BE2C (cell line): ENCODE measurements at places on chromosomes 7 and 10.
A peak's percentile ranks its signal among the peaks of the same experiment; 100 is the strongest.

- DNase-seq = no peak
Measured at GRCh38 chr10:19195698-19196097, 147.1 kb downstream of the MALRD1 start.

GRCh38 chr7:51113560-51113959, 203.0 kb downstream of the COBL start:
- no peak for DNase-seq

DNA sequence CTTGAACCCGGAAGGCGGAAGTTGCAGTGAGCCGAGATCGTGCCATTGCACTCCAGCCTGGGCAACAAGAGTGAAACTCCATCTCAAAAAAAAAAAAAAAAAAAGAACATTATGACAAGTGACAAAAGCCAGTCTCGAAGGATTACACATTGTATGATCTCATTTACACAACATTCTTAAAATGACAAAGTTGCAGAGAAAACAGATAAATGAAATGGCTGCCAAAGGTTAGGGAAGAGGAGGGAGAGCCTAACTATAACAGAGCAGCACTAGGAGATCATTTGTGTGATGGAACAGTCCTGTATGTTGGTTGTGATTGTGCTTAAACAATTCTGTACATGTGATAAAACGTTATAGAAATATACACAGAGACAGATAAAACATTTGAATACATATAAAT, 16.2 kb upstream of the CPVL start:
- DNase-seq = no peak

DNA sequence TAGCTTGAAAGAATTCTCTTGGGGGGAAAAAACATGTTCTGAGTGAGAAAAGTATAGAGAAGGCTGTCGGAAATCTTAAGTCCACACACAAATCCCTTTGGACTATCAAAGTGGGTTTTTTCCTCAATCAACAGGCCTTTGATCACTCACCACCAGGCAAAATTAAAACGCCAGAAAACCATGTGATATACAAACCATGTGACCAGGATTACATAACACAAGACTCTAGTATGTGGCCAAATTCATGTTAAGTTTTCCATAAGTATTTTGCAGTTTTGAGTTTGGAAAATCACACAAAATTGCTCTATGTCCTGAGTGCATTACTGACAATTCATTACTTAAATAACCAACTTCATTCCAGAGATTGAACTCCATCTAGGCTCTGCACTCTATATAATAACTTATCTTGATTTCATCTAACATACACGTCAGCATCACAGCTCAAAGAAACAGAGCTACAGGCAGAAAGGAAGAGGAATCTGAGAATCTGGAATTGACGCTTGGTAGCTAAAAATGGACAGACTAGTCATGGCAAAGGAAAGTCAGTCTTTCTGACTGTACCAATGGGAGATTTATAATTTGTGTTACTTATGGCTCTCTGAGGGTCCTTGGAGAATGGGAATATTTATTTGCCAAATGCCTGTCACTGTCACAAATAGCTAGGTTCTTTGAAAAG, 383.5 kb downstream of the SFMBT2 start:
- no peak for DNase-seq

- DNase-seq = peak; percentile 17
Measured at GRCh38 chr10:21172930-21173801, 276.1 kb upstream of the NEBL start.

GRCh38 chr7:7639847-7640220, 718 bp upstream of the UMAD1 start:
- DNase-seq = no peak

DNA sequence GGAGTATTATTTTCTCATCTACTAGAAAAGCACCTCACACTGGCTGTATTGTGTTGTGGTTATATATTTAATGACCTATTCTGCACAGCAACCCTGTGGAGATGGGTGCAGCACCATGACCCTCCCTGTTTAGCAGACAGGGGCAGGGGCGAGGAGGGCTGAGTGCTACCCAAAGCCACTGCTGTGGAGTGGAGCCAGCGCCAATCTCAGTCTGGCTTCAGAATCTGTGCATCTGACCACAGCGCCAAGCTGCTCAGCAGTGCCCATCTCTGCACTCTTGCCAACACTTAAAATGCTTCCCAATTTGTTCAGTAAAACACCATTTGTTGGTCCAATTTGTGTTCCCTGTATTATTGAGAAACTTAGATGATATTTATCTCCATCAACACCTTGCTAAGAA, 239.1 kb downstream of the ZMYND11 start:
- DNase-seq = no peak

DNA sequence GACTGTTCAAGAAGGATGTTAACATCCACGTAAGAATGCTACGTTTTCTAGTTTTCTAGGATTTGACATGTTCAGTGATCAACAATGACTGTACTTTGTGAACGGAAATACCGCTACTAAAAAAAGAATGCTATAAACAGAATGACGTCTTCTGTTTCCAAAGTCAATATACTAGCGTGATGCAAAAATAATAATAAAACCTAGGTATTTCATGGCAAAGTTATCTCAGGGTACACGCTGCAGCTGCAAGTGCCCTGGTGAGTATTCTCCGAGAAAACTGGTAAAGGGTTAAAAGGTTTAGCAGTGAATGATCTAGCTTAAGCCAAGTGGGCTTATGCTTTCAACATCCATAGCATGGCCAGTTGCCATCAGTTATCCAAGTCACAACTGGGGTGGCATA, 653.3 kb upstream of the PFKP start:
- DNase-seq = no peak

DNA sequence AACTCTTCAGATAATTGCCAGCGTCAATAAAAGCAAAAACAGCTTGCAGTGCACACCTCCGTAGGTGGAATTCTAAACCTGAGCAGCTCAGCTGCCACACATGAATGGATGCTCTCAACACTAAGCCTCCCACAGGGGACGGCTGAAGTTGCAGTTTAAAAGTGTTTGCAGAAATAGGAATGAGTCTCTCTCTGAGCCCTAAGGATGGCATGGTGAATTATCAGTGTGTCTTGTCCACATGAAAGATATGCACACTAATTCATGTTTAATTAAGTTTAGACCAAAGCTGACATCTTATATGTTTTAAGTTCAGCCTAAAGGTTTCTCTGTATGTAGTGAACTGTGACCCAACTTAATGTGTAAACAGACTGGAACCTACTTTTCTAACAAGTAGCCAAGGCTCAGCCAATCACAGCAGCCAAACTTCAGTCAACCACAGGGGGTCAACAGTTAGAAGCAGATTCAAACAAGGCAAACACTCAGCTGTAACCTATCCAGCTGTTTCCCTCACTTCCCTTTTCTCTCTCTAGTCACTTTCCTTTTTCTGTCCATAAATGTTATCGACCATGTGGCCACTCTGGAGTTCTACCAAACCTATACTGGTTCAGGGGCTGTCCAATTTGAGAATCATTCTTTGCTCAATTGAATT, 38.1 kb downstream of the CTTNBP2 start:
- no peak for DNase-seq

GRCh38 chr7:157874870-157875229, 538.0 kb downstream of the DNAJB6 start:
- no peak for DNase-seq

- no peak for DNase-seq
Measured at GRCh38 chr10:4176500-4177281, 391.7 kb upstream of the KLF6 start.

GRCh38 chr7:33880787-33881186, 24.6 kb upstream of the BMPER start:
- DNase-seq = no peak

DNA sequence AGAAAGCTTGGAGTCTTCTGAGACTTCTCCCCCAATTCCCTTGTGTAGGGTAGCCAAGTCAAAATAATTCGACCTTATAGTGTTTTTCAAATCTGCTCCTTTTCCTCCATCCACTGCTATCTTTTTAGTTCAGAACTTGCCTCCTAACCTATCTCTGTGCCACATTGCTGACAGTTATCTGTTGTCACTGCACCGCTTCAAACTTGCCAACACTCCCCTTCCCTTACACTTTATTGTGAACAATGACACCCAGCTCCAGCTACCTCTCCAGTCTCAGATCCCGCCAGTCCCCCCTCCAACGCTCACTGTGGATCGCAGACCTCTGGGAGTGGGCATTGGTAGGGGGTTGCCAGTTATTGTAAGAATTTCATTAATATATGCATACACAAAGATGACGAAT, 16.3 kb upstream of the HPS1 start:
- no peak for DNase-seq

DNA sequence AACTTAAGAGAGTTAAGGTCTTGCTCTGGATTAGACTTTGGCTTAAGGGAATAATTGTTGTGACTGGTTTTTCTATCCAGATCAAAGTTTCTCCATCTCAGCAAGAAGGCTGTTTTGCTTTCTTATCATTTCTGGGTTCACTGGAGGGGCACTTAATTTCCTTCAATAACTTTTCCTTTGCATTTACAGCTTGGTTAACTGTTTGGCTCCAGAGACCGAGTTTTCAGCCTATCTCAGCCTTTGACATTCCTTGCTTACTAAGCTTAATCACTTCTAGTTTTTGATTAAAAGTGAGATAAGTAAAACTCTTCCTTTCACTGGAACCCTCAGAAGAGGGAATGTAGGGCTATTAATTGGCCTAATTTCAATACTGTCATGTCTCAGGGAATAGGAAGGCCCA, 76.4 kb downstream of the LARP4B start:
- DNase-seq = no peak

DNA sequence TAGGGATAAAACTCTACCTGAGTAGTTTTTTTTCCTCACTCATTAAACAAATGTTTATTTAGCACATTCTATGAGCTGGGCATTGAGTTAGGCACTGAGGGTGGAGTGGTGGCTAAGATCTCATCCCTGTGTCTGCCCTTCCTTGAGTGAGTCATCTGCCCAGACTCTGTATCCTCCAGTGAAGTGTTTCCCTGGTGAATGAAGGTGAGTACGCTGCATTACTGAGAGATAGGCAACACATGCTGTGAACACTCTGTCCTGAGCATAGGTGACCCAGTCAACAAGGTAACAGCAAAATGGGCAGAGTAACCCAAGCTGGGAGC, 5.8 kb downstream of the PITX3 start:
- DNase-seq = no peak

GRCh38 chr10:78115135-78115853, 81.6 kb downstream of the RPS24 start:
- DNase-seq = no peak

GRCh38 chr7:76048668-76048988, 722 bp downstream of the MDH2 start:
- no peak for DNase-seq

- no peak for DNase-seq
Measured at GRCh38 chr7:32142649-32143048, 72.4 kb upstream of the PDE1C start.

GRCh38 chr10:51273574-51273973, 199.3 kb downstream of the PRKG1 start:
- DNase-seq = no peak

DNA sequence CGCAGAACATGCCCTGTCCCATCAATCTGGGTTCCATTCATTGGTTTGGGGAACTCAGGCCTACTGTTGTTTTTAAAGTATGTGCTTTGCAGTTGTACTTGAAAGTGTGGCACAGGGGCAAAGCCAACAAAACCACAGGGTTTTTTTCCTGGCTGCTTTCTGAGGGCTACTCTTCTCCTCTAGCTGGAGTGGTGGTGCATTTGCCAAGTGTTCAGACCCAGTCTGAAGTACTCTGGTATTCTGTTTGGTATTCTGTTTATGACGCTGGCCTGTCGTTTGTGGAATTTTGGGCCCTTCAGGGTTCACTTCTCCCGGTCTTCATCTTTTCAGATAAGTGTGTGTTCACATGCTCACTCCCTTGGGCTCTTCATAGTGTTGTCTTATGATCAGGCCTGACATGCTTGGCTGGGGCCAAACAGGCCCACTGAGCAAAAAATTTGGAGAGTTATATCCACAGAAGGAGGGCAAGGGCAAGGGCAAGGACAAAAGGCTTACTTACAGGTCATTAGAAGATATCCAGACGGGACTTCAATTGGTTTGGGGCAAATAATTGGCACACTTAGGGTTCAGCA, 26.3 kb downstream of the SLC26A4 start:
- no peak for DNase-seq

DNA sequence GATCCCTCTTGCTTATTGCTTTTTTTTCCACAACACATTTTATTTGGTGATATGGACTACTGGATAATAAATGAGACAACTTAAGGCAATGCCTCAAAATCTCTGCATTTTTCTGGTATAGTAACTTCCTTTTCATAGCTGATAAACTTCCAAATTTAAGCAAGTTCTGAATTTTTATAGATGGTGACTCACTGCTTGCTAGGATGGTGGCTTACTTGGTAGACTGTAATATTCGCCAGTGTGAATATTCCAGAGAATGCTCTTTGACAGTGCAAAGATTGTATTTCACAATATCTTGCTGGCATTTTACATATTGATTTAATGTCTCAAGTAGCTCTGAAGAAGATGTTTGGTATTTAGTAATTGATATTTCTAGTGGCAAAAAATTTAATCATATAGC, 472.4 kb downstream of the TFEC start:
- DNase-seq = no peak

DNA sequence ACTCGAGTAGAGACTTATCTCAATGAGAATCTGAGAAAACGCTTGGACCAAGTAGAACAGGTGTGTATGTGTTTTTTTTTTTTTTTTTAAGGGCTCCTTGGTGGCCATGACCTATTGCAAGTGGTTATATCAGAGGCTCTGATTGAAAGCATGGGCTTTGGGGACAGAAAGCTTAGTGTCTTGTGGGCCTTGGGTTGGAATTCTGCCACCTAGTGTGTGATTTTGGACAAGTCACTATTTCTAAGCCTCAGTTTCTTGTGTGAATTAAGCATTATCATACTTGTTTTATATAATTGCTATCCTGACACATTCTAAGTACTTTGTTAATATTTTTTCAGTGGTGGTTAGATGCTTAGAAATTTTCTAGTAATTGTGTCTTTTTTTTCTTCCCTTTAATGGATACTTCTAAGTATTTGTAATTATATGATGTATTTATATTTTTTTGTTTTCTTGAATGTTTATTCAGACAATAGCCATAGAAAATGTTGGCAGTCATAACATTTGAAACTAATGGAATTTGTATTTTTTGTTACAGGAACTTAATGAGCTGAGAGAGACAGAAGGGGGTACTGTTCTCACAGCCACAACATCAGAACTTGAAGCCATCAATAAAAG, 33.1 kb downstream of the SMC3 start:
- DNase-seq = peak; percentile 54

- no peak for DNase-seq
Measured at GRCh38 chr7:105825371-105825770, 51.0 kb downstream of the ATXN7L1 start.

DNA sequence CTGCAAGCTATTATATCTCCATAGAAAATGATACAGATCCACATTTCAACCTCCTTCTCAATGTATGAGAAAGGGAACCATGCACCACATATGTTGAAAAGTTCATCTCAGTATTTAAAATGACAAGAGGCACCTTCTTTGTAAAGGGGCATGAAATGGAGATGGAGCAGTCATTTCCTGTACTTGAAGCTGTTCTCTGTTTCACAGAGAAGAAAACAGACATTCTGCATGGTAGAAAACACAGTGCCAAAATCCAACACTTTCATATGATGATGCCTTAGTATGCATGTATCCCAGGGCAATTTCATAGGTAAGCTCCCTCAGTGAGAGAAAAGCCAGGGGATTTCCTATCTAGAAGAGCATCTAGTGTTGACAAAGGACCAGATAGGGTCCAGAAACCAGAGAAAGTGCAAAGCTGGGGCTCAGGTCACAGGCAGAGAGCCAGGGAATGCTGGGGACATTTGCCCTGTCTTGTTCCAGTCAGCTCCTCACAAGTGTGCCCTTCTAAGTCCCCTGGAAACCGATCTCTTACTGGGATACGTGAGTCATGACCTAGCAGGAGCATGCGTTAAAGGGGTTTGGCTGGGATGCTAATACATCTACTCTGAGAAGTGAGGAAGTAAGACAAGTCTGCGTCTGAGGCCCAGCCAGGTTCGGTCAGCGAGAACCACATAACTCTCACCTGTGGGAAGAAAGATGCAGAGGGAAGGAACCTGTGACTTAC, 118.7 kb downstream of the ICA1 start:
- no peak for DNase-seq
